ENCODE measurements at places on chromosomes 4 and X. TPM values are rescaled to one million over a fixed set of nuclear protein-coding genes. Genes with fewer than 3 reads are reported as not detected.

DNA sequence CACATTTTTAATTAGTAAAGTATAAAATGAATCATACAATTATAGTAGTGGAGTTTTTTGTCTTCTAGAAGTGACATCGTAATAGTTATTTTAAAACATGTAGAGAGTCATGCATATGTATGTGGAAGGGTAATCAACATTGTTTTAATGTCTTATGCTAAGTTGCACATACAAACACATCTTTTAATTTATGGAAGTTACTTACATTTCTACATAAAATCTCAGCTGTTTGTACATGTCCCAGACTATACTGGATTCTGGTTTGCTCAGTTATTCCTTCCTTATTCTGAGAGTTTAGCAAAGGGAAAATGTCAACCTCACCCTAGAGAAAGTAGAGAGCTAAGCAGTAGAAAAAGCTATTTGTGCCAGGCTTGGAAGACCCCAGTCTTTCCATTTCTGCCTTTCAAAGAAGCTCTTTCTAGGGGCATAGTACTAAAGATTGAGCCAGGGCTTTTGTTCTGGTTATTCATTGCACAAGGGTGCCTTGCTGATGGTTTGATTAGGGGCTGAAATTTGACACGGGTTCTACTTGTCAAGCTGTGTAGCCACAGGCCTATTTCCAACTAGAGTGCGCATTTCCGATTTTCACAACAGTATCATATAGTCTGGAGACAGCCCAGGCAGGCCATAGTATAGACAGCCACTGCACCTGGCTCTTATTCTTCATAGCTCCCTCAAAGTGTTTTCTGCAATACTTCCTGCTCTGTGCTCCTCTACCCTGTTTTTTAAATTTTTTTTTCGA lies 106.3 kb downstream of the RPA4 start:
- DNase-seq, result no peak

DNA sequence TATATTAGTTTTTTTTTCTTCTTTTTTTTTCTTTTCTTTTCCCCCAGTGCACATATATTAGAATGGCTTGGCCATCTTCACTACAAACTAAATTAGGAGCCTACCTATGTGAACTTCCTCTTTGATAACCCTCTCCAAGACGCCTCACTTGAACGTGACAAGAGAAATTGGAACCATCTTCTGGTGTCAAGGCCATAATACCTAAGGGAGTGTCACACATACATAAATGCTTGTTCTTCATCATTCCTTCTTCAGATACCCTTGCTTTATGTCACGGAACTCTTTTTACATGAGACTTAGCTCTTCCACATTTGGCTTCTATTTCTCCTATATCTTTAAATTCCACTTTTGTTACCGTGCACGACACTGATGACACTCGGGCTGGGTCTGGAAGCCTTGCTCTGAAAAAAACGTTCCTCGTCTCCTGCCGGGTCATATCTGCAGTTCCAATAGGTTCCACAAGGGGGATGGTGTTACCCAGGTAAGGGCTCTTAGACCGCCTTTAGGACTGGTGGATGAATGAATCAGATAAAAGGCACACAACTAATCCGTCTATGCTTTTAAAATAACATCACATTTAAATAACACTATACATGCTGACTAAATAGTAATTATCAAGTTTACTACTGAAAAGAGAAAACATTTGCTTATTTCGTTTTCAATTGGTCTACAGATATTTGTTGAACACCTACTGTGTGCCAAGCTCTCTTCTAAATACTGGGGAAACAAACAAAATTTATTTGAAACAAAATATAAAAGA lies 19.9 kb downstream of the DGAT2L6 start:
- DNase-seq, result peak; percentile 68

DNA sequence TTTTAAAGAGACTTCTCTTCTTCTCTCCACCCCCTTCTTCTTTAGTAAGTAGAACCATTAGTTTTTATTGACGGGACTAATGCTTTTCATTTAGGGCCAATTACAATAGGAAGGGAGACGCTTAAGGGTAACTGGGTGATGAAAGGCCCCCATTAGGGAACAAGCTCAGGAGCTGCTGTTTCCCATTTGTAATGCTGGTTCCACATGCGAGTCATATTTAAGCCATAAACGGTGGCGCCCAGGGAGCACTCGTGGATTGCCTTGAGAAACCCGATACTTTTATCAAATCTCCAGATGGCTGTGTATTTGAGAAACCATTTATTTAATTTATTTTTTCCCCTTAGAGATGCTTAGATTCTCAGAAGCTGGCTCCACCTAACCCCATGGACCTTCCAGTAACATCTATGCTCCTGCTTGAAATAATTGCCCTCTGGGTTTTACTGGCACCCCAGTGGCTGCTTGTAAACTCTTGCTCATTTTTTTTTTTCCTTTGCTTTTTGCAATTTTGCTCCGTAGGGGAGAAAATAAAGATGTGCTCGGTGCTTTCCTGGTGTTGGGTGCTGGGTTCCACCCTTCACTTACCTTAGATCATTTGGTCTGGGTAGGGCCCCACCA lies 124.2 kb upstream of the MSX1 start:
- no peak for DNase-seq

DNA sequence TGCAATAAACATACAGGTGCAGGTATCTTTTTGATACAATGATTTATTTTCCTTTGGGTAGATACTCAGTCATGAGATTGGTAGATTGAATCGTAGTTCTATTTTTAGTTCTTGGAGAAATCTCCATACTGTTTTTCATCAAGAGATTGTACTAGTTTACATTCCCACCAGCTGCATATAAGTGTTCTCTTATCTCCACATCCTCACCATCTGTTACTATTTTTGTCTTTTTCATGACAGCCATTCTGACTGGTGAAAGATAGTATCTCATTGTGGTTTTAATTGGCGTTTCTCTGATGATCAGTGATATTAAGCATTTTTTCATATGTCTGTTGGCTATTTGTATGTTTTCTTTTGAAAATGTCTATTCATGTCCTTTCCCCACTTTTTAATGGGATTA lies 202.2 kb downstream of the RAPGEF2 start:
- DNase-seq, result no peak

The TMEM154 gene
- 0.63 TPM for total RNA-seq

DNA sequence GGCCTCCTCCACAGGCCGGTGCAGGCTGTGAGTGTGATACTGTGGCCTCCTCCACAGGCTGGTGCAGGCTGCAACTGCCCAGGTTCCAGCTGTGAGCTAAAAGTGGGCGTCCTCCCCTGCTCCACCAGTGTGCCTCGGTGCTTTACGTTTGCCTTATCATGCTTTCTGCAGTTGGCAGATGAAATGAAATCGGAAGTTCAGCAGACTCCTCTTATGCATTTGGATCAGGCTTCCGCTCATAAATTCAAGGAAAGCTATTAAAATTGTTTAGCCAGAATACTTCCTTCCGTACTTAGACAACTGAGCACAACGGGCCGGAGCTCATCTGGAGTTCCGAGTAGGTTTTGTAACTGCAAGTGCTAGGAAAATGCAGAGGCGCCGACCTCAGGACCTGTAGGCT lies 12.0 kb downstream of the CYP4V2 start:
- DNase-seq, result peak; percentile 35

- no peak for DNase-seq
These were observed 449.2 kb upstream of the ADGRL3 start for GRCh38 chr4:60750962-60751361.

DNA sequence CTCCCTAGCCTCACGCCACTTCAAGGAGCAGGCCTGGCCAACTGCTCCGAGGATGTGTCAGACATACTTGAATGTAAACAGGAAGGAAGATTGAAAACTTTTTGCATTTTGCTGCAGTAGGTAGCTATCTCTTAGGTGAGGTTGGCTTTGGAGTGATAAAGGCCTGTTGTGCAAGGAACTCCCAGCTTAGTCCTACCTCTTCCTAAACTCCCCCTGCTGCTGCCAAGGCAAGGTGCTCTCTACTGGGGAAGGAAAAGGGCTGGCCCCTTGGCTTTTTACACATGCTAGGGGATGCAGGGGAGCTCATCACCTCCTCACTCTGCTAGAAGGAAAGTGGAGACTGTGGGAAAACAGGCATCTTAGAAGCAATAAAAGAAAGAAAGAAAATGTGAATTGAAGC lies 10.7 kb upstream of the BRS3 start:
- DNase-seq, result no peak

Measured in testis (tissue), 5 donors.